Breast epithelium (tissue), 4 donors: ENCODE measurements at places on chromosomes 11 and 22. TPM values are rescaled to one million over a fixed set of nuclear protein-coding genes. Genes with fewer than 3 reads are reported as not detected.

Gene PANX3
- total RNA-seq, result not detected

DNA sequence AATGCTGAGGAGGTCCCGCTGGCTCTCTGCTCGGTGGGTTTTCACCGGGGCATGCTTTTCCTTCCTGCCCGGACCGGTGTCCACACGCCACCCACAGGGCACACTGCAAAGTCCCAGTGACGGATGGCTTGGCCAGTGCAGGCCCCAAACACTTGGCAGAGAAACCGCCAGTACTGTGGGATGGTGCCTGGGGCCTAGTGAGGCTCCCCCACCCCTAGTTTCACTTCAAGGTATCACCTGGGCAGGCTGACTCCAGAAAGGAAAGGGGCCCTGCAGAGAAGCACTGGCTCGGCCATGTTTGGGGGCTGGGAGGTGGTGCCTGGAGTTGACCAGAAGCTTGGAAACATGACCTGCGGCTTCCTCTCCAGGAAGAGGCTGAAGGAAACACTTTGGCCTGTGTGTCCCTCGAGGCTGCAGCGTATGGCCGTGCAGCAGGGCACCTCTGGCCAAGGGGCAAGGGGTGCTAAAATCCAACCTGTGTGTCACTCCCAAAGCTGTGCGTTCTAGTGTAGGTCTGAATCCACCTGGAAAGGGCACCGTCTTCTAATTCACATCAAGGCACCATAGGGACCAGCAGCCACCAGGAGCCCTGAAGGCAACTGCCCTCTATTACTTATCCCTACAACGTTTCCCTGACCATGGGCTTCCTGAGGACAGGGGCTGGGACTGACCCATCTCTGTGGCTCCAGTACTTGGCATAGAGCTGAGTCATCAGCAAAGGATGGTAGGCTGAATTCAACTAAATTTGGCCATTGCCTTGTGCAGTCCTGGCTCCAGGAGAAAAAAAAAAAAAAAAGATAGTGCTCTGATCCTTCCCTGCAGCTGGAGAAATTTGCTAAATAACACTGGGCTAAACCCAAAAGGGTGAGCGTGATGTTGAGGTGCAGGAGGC is 22.6 kb downstream of the TPBGL start:
- no peak for DNase-seq

DNA sequence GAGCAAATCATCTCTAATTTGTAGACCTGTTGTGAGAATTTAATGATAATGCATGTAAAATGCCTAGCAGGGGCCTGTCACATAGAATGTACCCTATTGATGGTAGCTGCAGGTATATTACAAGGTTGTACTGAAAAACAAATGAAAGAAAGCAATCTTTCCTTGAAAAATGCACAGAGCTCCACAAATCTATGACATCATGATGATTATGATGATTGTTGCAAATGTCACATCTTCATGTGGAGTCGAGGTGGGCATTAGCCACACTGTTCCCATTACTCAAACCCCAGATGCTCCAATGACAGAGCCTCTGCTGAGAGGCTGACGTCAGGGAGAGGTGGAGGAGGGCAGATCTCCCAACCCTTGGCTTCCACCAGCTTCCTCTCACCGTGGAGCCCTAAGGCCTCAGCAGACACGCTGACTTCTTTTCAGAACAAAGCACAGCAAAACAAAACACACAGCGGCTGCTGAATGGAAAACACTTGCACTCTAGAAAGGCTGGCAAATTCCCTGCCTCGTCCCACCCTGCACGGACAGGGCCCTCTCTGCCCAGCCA is 298.3 kb downstream of the KIRREL3 start:
- no peak for DNase-seq

Gene MMP11
- 6.2 TPM for total RNA-seq

GRCh38 chr22:48596111-48596850 is 1231.4 kb downstream of the BRD1 start:
- no peak for DNase-seq

Gene XKR3
- 0.16 TPM for total RNA-seq

GRCh38 chr11:2839395-2839943 is 46.1 kb downstream of the CDKN1C start:
- DNase-seq, result no peak

- no peak for DNase-seq
Observed at GRCh38 chr11:108775324-108775723, 110.5 kb downstream of the DDX10 start.

DNA sequence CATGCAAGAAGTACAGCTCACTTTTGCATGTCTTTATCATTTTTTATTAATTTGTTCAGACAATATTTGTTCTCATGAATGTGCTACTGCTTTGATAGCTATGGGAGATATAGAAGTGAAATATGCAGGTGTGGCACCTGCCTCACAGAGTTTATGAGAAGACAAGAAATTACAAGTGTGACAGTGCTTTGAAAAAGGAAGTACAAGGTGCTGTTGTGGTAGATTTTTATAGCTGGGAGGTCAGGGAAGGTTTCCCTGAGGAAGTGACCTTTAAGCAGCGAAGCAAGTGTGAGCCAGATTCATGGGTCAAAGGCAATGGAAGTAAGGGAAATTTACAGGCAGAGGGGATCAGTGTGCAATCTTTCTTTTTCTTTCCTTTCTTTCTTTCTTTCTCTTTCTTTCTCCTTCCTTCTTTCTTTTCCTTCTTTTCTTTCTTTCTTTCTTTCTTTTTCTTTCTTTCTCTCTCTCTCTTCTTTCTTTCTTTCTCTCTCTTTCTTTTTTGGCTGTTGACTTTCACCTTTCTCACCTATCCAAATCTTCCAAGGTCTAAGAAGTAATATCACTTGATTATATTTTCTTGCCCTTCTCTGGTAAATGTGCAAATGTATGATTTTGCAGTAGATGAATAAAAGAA is 6.4 kb upstream of the BMAL1 start:
- DNase-seq, result no peak

GRCh38 chr22:38699784-38700183 is 959 bp downstream of the JOSD1 start:
- DNase-seq, result no peak

- no peak for DNase-seq
Observed at GRCh38 chr11:118306556-118306955, 2.0 kb downstream of the CD3E start.

Gene E2F8
- 0.64 TPM for total RNA-seq

DNA sequence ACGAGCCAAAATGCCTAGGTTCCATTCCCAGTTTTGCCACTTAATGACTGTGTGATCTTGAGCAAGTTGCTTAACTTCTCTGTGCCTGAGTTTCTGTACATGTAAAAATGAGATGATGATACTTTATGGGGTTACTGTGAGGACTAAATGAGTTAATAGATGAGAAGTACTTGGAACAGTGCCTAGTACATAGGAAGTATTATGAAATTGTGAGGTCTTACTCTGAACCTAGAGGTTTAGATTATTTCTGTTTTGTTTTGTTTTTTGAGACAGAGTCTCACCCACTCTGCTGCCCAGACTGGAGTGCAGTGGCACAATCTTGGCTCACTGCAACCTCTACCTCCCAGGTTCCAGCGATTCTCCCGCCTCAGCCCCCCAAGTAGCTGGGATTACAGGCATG is 227.0 kb upstream of the POU2AF2 start:
- DNase-seq, result no peak

- no peak for DNase-seq
Observed at GRCh38 chr11:14942745-14943144, 29.4 kb downstream of the CALCA start.

- no peak for DNase-seq
Observed at GRCh38 chr11:125102510-125102909, 8.9 kb downstream of the TMEM218 start.

GRCh38 chr11:85099522-85099921 is 527.6 kb downstream of the DLG2 start:
- DNase-seq, result no peak

DNA sequence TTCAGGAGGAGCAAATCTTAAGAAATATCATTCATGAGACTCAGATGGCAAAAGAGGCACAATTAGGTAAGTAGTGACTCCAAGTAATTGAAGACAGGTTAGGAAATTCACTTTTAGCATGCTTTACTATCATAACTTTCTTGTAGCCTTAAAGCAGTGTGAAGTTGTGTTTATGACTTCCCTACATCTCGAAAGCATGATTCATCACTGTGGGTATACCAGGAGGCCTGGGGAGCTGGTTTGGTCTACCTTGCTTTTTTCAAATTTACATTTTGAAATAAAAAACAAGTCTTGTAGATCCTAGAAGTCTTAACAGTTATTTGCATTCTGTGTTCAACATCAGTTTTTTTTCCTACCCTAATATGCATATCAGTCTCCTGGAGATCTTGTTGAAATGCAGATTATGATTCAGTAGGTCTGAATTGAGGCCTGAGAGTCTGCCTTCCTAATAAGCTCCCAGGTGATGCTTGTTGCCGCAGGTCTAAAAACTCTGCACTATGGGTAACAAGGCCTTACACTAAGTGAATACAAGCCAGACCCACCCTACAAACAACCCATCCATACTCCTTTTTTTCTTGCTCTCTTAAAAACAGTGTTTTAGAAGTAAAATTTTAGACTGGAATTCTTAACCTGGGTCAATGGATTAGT is 41.4 kb downstream of the TTC17 start:
- no peak for DNase-seq

DNA sequence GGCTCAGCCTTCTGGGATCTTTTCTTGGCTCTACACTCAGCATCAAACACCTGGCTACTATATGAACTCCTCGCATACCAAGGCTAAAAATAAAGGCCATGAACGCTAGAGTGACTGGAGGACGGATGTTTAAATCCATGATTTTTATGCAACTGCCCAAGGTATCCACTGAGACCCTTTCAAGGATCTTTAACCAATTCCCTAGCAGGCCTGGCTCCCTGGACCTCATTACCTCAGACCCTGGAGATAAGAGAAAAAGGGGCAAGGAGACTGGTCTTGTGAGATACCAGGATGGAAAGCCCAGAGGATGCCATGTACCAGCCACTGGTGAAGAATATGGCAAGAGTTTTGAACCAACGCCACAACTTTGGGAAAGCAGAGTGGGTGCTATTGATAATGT is at the start of gene OR51G2:
Gene OR51G2, minus strand, starts transcription at position 101 of the 400 bp plus-strand sequence. CDS start 3,687 bp downstream, outside the sequence.
- DNase-seq, result no peak

Gene GLB1L3
- total RNA-seq, result 1.6 TPM

Gene RFPL1
- not detected for total RNA-seq

DNA sequence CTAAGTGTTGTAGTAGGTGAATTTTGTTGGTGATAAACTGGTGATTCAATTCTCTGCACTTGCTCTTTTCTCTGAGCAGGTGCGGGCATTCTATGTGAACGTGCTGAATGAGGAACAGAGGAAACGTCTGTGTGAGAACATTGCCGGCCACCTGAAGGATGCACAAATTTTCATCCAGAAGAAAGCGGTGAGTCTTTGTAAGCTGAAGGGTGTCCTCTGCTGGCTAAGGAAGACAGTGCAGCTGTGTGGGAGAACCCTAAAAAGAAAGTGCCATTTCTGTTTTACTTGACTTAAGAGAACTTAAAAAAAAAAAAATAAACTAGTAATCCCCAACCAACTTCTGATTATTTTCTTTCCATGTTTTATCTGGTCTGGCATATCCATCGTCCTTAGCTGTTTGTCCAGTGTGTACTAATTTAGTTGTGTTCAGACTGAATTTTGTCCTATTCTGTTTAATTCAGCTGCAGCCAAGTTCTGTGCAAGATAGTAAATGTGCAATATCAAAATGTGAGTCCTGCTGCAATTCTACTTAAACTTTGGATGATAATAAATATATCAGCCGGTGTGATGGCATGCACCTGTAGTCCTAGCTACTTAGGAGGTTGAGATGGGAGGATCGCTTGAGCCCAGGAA is 29.6 kb downstream of the CAT start:
- no peak for DNase-seq

DNA sequence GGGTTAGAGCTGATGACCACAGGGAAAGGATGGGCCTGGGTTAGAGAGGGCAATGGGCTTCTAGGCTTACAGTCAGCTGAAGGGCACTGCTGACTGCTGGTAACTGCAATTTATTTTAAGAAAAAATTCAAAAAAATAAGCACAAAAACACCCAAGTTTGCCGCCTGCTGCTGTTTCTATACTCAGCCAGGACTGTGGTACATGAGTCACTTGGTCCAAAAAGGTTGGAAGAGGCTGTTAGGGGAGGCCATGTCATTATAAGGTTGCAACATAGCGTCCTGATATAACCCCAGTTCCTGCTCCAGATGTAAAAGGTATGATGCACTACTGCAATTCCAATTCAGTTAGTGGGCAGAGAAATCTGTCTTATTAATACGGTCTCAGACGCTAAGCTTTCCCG is 98.9 kb downstream of the ETS1 start:
- no peak for DNase-seq

- no peak for DNase-seq
Observed at GRCh38 chr11:128318856-128319474, 268.4 kb downstream of the ETS1 start.

Gene C11orf91
- total RNA-seq, result not detected

GRCh38 chr22:17862646-17863181 is 88.4 kb upstream of the BID start:
- no peak for DNase-seq

Gene OR51I1
- not detected for total RNA-seq

- DNase-seq, result no peak
Observed at GRCh38 chr11:88203604-88204003, 28.4 kb upstream of the RAB38 start.

GRCh38 chr11:61524446-61524845 is 15.9 kb downstream of the LRRC10B start:
- no peak for DNase-seq

- DNase-seq, result no peak
Observed at GRCh38 chr11:133228471-133229329, 303.6 kb downstream of the OPCML start.

Gene PGM2L1
- total RNA-seq, result 6.6 TPM

Gene DAGLA
- total RNA-seq, result 3.3 TPM

- no peak for DNase-seq
Observed at GRCh38 chr22:27216444-27216843, 559.1 kb downstream of the MIAT start.

- DNase-seq, result no peak
Observed at GRCh38 chr11:131653260-131653659, 282.8 kb downstream of the NTM start.

- no peak for DNase-seq
Observed at GRCh38 chr11:93131709-93132108, 66.1 kb downstream of the SLC36A4 start.

DNA sequence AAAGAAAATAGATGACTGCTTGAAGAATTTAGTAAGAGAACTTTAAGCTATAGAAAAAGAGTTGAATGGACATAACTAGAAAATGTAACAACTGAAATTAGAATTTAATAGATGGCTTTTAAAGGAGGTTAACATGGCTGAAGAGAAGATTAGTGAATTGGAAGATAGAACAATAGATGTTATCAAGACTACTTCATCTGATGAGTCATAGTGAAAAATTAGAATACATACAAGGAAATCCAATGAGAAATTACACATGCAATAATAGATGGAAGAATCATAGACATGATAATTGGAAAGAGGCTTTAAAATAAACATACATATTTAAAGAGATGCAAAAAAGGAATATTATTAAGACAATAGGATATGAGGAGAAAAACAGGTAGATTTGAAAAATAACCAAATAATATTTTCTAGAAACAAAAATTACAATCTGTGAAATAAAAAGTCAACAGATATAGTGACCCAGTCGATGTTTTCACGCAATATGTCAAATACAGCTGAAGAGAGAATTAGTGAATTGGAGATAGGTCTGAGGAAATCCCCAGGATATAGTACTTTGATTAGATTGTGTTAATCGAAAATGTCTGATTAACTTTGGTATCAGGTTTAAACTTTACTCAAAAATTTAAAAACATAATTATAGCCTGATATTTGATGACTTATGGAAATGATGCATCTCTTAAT is 28.2 kb downstream of the CAT start:
- DNase-seq, result no peak
